ENCODE measurements at places on chromosomes 6 and 20. TPM values are rescaled to one million over a fixed set of nuclear protein-coding genes. Genes with fewer than 3 reads are reported as not detected.

The SLC52A3 gene
- not detected for total RNA-seq

GRCh38 chr6:146859795-146860495, 261.2 kb downstream of the ADGB start:
- DNase-seq = no peak

- DNase-seq = peak; percentile 4
Measured at GRCh38 chr6:169839029-169839481, 87.6 kb downstream of the ERMARD start.

DNA sequence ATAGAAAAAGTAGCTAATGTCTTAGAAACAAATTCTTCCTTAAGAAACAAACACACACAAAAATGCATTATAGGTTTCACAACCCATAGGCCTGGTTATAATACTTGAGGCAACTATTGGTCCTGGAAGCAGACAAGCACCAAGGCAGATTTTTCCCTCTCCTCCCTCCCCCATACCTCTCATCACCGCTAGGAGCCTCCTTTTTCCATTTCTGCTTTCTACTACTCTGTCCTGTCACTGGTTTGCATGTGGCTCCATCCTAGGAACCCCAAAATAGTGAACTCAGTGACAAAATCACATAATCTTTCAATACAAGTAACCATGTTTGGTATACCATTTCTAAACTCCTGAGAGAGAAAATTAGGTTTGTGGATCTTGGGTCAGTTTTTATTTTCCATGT, 66.1 kb downstream of the HMGCLL1 start:
- DNase-seq = no peak

- no peak for DNase-seq
Measured at GRCh38 chr6:34990971-34991560, 102.0 kb downstream of the ANKS1A start.

DNA sequence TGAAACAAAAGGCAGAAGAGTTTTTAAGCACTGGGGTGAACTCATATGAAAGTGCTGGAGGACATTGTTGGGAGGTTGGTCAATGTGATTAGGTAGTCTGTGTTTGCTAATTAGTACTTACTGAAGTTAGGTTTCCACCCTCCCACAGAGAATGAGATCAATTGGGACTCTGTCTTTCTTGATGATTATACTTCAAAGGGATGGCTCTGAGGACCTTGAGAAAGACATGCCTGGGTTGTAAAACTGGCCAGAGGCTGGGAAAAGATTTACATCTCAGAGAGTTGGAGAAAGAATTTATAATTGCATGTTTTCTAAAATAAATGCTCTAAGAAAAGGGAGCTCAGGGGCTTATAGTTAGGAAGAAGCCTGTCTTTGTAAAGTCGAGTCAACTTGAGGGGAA, 74.0 kb downstream of the CD109 start:
- DNase-seq = no peak
